Stimulated activated CD4-positive, alpha-beta T cell treated with anti-CD3 and anti-CD28 coated beads, Interleukin-4, amount 100 ng/mL, for 24 hours (primary cell): ENCODE measurements at places on chromosomes 12 and 14.

DNA sequence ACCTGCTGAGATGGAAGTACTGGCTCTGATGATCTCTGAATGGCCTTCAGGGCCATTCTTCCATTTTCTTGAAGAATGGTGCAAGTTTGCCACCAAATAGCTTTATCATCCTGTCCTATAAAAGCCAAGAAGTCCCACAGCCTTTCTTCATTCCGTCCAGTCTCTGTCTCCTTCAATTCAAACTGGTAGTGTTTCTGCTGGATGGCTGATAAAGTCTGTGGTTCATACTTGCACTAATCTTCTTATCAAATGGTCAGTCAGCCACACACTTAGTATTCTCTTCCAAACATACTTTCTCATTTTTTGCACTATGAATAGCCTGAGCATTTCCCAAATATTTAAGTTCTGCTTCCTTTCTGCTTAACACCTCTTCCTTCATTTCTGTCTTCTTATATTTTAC lies 39.4 kb upstream of the BEGAIN start:
- DNase-seq, result no peak

- DNase-seq, result no peak
Measured at GRCh38 chr12:75041472-75041871, 168.2 kb downstream of the KCNC2 start.

DNA sequence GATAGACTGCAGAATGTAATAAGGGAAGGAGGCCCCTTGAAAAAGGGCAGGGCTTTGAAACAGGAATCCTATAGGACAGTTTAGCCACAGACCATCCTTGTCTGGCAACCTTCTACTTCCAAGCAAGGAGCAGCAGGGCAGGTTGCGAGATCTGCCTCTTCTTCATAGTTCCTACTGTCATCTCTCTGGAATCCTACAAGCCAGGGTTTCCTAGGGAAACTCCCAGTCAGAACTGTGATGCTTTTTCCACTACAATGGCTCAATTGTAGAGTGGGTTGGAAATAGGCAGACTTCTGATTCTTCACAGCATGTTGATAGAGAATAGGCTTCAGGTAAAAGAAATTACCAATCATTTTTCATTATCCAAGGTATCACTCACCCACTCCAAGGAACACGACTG lies 186.3 kb downstream of the DACT1 start:
- DNase-seq, result no peak

GRCh38 chr12:121003650-121004049 lies 12.6 kb downstream of the C12orf43 start:
- DNase-seq, result no peak

DNA sequence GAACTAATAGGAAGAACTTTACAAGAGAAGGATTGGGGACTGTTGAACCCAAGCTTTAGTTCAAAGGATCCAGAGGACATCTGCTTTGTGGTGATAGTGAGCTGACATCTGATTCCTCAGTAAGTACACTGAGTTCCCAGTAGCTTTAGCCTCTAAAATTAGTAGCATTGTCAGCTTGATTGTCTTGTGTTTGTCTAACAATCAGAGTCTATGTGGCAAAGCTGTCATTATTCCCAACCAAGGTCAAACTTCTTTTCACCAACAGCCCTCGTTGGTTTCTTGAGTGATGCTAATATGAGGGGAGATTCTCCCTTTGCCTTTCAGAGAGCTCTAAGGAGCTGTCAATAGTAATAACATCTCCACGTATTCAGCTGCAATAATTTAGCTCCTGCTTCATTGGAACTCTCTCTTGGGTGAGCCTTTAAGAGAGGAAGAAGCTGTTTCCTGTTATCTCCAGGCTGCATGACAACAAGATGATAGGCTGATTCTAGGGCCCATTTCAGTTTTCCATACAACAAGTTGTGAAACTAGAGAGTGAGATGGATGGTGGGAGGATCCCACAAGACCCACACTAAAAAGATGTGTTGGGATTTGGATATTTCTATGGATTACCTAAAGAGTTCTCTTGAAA lies 46.7 kb downstream of the TGFB3 start:
- DNase-seq, result no peak

GRCh38 chr14:37122288-37122687 lies 50.1 kb downstream of the SLC25A21 start:
- DNase-seq, result no peak

DNA sequence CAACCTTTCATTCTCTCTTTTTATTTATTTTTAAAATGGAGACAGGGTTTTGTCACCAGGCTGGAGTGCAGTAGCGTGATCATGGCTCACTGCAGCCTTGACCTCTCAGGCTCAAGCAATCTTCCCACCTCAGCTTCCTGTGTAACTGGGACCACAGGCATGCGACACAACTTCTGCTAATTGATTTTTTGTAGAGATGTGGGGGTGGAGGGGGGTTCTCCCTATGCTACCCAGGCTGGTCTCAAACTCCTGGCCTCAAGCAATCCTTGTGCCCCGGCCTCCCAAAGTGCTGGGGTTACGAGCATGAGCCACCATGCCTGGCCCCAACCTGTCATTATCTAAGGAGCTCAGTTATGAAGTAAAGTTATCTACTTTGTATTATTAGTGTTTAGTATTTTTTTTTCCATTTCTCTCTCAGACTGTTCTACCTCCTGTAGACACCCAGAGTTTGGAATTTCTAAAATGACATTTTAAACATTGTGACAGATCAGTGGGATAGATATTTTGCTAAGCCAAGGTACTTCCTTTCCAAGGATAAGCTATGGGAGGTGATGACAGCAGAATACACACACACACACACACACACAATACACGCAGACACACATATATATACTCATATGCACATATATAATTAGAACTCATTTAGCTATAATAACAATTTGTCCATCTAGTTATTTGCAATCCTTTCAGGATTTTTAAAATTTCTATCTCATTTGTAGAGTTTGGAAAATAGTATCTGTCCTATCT lies 2.1 kb upstream of the USP44 start:
- no peak for DNase-seq
